CD4-positive, CD25-positive, alpha-beta regulatory T cell (primary cell): ENCODE measurements at places on chromosomes 12 and 14. TPM values are rescaled to one million over a fixed set of nuclear protein-coding genes. Genes with fewer than 3 reads are reported as not detected.

The PRB2 gene
- not detected for total RNA-seq

DNA sequence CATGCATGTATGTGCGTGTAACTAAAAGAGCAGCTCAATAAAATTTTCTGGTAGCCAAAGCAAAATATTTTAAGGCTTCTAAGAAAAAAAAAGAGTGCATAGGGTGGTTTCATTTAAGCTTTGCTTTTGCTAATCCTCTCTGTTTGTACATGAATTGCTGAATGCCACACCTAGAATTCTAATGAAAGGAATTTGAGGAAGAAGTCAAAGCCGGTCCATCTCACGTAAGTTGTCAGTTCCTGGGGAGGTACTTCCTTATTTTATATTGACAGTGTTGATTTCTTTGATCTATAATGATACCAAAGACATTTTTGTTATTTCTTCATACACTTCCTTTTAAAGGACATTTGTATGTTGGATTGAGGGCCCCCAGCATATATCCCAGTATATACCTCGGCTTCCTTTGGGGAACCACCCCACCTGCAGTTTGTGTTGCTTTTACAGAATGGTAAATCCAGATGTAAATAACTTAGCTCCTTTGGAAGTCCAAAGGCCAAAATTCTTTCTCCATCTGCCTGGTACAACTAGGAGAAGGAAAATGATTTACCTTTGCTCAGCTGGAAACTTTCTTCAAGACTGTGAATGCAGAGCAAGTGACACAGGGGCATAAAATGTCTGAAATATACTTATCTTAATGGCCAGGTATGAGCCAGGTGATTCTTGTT, 420.9 kb upstream of the ATP2B1 start:
- H3K27ac ChIP-seq: no peak overlapping the region
- no peak overlapping the region for H3K4me3 ChIP-seq
- no peaks in the 10 kb centered on the region for H3K4me1 ChIP-seq
- H3K36me3 ChIP-seq: no peaks in the 10 kb centered on the region
- no peak for DNase-seq

The DNAJC22 gene
- total RNA-seq: not detected

The ATN1 gene
- 27.5 TPM for total RNA-seq

- no peak overlapping the region for H3K4me3 ChIP-seq
- no peak for DNase-seq
- no peaks in the 10 kb centered on the region for H3K27me3 ChIP-seq
- H3K4me1 ChIP-seq: no peaks in the 10 kb centered on the region
Measured at GRCh38 chr14:44887596-44887955, 74.2 kb downstream of the KLHL28 start.

DNA sequence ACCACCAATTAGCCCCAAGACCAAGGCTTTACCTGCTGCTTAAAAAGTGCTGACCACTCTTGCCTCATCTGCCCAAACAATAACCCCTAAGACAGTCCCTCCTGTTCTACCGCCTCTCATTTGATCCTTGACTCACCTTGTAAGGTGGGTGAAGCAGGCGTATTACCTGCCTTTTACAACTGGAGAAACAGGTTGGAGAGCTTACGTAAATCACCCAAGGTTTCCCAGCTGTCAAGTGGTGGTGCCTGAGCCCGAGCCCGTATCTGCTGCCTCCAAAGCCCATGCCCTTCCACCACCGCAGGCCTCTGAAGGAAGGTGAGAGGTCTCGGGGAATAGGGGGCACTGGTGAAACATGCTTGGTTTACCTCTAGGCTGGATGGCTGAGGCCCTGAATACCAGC, 36.6 kb downstream of the MAX start:
- H3K36me3 ChIP-seq: peaks cover 70% of the 10 kb centered on the region
- no peak overlapping the region for H3K4me3 ChIP-seq
- no peaks in the 10 kb centered on the region for H3K4me1 ChIP-seq
- H3K27ac ChIP-seq: no peak overlapping the region
- no peaks in the 10 kb centered on the region for H3K27me3 ChIP-seq
- DNase-seq: no peak

The SIX4 gene
- not detected for total RNA-seq

GRCh38 chr12:105764216-105764835, 374.4 kb downstream of the NUAK1 start:
- H3K27ac ChIP-seq: no peak overlapping the region
- no peak for DNase-seq
- H3K4me1 ChIP-seq: no peaks in the 10 kb centered on the region

The GPR162 gene
- total RNA-seq: not detected

- no peak overlapping the region for H3K4me3 ChIP-seq
- H3K27ac ChIP-seq: no peak overlapping the region
- H3K36me3 ChIP-seq: no peaks in the 10 kb centered on the region
- no peaks in the 10 kb centered on the region for H3K4me1 ChIP-seq
- DNase-seq: no peak
Measured at GRCh38 chr12:41189395-41190251, 1.5 kb downstream of the PDZRN4 start.

DNA sequence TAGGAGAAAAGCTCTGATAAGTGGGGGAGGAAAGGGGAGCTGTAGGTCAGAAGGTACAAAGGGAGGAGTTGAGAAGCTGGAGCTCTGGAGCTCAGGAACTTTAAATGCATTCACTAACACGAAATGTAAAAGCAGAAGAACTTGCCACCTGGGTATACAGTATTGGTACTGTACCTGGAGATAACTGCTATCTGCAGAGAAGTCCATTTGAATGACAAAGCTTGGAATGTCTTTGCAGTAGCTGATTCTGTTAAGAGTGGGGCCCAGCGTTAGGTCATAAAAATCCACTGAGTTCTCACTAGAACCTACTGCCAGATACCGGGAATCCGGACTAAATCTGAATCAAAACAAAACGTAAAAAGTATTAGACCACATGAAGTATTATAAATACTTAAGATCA, 55.6 kb downstream of the ZC3H14 start:
- no peak for DNase-seq
- no peak overlapping the region for H3K27ac ChIP-seq
- no peak overlapping the region for H3K4me3 ChIP-seq
- no peaks in the 10 kb centered on the region for H3K4me1 ChIP-seq
- H3K27me3 ChIP-seq: no peaks in the 10 kb centered on the region

- H3K27ac ChIP-seq: no peak overlapping the region
- H3K4me1 ChIP-seq: no peaks in the 10 kb centered on the region
- no peak overlapping the region for H3K4me3 ChIP-seq
- no peak for DNase-seq
- no peaks in the 10 kb centered on the region for H3K27me3 ChIP-seq
Measured at GRCh38 chr12:123982269-123982668, 9.3 kb downstream of the ZNF664 start.

DNA sequence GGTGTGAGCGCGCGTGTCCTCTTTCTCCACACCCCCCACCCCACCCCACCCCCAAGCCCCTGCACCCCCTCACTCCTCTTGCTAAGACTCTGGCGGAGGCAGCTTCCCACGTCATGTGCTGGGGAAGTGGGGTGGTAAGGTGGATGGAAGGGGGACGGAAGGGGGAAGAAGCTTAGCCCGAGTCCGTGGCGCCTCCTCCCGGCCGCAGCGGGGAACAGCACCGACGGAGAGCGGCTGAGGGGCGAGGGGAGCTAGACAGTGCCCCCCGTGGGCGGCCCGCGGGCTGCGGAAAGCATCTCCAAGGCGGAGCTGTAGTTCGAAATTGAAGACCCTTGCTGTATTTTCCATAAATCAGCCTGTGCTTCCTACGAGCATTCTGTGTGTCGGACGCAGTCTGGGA, 588 bp upstream of the GRIN2B start:
- peaks cover 5% of the 10 kb centered on the region for H3K4me1 ChIP-seq
- no peaks in the 10 kb centered on the region for H3K36me3 ChIP-seq
- no peak for DNase-seq
- no peak overlapping the region for H3K27ac ChIP-seq

- no peak overlapping the region for H3K27ac ChIP-seq
- H3K36me3 ChIP-seq: peaks cover 3% of the 10 kb centered on the region
- DNase-seq: no peak
- no peaks in the 10 kb centered on the region for H3K27me3 ChIP-seq
- H3K4me1 ChIP-seq: no peaks in the 10 kb centered on the region
Measured at GRCh38 chr14:71692496-71692895, 239.7 kb upstream of the RGS6 start.

- peaks cover 31% of the 10 kb centered on the region for H3K4me1 ChIP-seq
- peak; percentile 6 for DNase-seq
- H3K36me3 ChIP-seq: no peaks in the 10 kb centered on the region
Measured at GRCh38 chr12:107318806-107319532, 225.6 kb upstream of the CRY1 start.

DNA sequence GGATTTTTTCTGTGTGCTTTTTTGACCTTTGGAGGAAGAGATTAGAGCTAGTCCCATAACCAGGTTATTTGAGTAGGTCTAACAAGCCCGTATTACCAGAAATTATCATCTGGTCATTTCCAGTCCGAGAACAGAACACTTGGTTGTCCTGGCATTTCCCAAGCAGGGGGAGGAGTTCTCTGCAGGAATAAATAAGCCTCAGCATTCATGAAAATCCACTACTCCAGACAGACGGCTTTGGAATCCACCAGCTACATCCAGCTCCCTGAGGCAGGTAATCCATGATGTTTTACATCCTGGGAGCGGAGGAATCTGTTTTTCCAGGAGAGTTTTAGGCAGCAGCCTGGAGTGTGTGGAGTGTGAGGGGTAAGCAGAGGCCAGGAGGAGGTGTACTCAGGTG, at the start of gene SERPINA3:
Gene SERPINA3, plus strand, starts transcription at position 218 of the 400 bp plus-strand sequence. CDS start 2,051 bp downstream, outside the sequence.
- no peaks in the 10 kb centered on the region for H3K27me3 ChIP-seq
- H3K36me3 ChIP-seq: no peaks in the 10 kb centered on the region
- H3K4me1 ChIP-seq: no peaks in the 10 kb centered on the region
- H3K4me3 ChIP-seq: no peak within 1 kb of the TSS
- no peak within 1 kb of the TSS for H3K27ac ChIP-seq
- no peak for DNase-seq

The MSI1 gene
- not detected for total RNA-seq

DNA sequence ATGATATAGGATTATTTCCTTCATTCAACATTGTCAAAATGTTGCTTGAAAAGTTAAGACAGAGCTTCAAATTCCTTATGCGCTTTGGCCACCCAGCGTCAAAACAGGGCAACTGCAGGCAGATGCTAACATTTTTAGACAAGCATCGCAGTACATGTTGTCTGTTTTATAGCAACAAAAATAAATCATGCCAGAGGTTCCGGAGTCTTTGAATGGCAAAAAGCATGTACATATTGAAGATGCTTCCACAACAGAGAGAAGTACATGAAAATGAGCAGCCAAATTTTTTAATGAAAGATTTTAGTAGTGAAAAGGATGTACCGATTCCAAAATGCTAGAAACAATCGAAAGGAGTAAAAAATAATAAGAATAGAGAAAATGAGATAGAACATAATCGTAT, 49.8 kb upstream of the USP15 start:
- no peaks in the 10 kb centered on the region for H3K27me3 ChIP-seq
- H3K4me1 ChIP-seq: peaks cover 15% of the 10 kb centered on the region
- DNase-seq: peak; percentile 78
- peak overlapping the region; percentile 58 for H3K4me3 ChIP-seq
- no peak overlapping the region for H3K27ac ChIP-seq
- H3K36me3 ChIP-seq: no peaks in the 10 kb centered on the region
